ENCODE measurements at places on chromosomes 6 and 20.

GRCh38 chr6:124822721-124823120 is 139.5 kb upstream of the RNF217 start:
- DNase-seq, result no peak

GRCh38 chr6:20778912-20779311 is 244.7 kb downstream of the CDKAL1 start:
- DNase-seq, result no peak

DNA sequence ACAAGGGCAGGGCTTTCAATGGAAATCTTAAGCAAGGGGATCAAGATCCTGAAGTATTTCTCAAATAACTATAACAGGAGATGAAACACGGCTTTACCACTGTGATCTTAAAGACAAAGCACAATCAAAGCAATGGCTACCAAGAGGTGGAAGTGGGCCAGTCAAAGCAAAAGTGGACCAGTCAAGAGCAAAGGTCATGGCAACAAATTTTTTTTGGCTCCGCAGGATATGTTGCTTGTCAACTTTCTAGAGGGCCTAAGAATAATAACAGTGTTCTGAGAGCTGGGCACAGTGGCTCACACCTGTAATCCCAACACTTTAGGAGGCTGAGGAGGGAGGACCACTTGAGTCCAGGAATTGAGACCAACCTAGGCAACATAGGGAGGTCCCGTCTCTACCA is 54.1 kb downstream of the ILRUN start:
- DNase-seq, result no peak

DNA sequence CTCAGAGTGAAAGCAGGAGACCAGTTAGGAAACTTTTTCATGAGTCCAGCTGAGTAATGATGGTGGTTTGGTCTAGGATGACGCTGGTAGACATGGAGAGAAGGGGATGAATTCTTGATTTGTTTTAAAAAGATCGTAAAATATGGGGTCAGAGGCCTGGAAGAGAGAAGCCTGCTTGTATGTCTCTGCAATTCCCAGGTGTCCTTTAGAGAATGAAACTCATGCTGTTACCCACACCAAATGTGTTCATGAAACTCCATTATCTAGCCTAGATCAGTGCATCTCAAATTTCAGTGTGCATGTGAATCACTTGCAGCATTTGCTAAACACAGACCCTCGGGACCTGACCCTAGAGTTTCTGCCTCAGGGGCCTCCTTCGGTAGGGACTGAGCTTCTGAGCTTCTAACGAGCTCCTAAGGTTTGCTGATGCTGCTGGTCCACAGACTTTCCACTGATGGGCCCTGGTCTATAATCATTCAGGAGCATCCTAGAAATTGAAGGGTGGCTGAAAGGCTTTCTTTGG is 302.0 kb upstream of the PLCB4 start:
- no peak for DNase-seq

GRCh38 chr6:54010340-54011276 is 100.6 kb upstream of the MLIP start:
- no peak for DNase-seq

DNA sequence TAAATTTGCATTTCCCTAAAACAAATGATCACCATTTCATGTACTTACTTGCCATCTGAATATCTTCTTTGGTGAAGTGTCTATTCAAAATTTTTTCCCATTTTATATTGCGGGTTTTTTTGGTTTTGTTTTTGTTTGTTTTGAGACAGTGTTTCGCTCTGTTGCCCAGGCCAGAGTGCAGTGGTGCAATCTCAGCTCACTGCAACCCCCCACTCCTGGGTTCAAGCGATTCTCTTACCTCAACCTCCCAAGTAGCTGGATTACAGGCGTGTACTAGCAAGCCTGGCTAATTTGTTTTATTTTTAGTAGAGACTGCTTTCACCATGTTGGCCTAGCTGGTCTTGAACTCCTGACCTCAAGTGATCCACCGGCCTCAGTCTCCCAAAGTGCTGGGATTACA is 9.1 kb upstream of the REPS1 start:
- DNase-seq, result no peak

- no peak for DNase-seq
Measured at GRCh38 chr6:54071821-54072340, 39.4 kb upstream of the MLIP start.

GRCh38 chr6:158988477-158988876 is 11.5 kb downstream of the RSPH3 start:
- DNase-seq, result no peak

All from CD4-positive, alpha-beta T cell treated with Interferon gamma for 1 hour (primary cell).